ENCODE measurements at places on chromosomes 4 and X.

- DNase-seq: no peak
These were observed 27.0 kb downstream of the AR start for GRCh38 chrX:67570839-67571238.

DNA sequence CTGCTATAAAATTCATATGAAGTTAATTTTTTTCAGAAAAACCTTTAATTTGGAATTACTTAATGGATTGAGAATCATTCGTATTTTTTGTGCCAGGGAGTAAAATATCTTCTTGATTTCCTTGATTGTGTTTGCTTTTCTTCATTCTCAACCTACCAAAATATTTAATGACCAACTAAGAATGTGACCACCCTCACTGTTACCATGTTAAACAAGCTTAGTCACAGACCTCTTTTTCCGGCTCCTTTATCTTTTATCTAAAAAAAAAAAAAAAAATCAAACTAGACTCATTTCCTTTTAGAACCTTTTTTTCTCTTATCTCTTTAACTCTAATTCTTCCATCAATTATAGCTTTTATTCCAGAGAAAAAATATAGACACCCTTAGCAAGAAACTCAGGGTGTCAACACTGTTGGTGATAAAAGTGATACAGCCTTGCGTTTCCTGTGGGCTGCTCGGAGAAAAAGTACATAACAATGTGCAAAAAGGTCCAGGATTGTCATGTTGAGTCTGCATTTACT lies 20.6 kb upstream of the HPGDS start:
- DNase-seq: no peak

DNA sequence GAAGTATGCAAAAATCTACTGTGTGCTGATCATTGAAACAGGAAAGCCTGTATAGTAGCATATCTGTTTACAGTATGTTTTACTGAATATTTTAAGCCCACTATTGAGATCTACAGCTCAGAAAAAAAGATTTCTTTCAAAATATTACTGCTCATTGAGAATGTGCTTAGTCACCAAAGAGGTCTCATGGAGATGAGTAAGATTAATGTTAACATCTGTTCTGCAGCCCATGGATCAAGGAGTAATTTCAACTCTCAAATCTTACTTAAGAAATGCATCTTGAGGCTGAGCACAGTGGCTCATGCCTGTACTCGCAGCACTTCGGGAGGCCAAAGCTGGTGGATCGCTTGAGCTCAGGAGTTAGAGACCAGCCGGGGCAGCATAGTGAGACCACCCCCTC lies 3.3 kb downstream of the RNF4 start:
- no peak for DNase-seq

DNA sequence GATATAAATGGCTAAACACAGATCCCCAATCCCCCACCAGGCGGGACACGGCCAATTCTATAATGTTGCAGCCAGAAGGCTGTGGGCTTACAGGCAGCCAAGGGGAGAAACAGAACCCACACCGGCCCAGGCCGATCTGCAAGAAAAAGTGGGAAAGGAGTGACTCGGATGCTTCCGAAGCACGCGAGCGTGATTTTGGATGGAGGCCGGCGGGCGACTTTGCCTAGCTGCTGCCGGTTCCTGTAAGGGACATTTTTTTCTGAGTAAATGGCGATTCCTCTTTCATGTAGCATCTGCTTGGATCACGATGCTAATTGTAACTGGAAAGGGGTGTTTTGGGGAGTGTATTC lies 470.2 kb downstream of the PCDH19 start:
- DNase-seq: no peak

DNA sequence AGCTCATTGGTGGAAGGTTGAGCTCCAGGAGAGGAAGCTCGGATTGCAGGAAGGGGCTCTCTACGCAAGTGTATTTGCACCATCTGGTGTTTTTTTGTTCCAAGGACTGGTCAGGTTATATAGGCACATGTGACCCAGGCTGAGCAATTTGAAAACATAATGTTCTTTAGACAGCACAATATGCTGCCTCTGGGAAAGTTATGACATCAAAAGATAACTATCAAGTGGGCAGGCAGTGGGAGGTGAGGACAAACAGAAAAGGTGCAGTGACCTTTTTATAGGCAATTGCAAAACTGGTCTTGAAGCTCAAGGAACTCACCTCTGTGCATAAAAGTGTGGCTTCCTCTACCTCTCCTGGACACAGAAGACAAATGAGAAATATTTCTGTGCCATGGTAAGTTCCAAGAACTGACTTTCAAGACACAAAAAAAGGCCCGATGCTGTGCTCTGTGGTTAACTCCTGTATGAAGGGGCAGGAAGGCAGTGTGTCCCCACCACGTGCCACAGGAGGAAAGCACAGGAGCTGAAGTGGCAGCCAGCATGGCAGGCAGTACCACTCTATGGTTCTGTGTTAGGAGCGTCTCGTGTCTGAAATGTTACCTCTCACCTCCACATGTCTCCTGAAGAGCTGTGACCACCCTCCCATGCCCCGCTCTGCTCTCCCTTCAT lies 128.6 kb downstream of the SHROOM3 start:
- DNase-seq: no peak

- DNase-seq: no peak
These were observed 1085.6 kb upstream of the TENM3 start for GRCh38 chr4:181157647-181158046.

- DNase-seq: no peak
These were observed 565.6 kb upstream of the TENM3 start for GRCh38 chr4:181677621-181678020.

DNA sequence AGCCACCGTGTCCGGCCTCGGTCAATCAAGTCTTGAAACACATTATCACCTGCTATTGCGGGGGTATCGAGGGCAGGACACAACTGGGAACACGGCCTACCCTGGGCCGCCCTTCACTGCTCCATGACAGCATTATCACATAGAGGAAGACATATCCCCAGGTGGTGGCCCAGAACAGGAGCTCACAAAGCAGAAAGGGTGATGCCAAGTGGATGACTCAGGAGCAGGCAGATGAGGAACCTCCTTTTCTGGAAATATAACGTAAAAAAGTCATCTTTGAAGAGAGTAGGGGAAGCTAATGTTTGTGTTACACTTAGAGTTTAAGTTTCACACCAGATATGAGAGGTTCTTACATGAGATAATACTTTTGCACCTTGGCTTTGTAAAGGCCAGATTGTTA lies 5.3 kb upstream of the SUPT20HL1 start:
- DNase-seq: no peak

DNA sequence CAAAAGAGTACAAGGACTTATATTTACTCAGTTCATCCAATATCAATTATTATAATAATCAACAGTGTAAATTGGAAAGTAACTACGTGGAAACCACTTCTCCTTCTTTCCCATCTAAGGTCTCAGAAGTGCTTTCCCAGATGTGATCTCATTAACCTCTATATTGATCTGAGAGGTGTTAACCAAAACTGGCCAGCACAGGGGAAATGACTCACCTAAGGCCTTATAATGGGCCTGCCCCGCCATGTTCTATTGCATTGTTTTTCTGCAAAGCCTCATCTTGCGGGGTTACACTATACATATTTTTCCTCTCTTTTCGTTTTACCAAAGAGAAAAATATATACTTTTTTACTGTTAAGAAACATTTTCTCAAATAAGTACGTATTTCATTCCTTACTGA lies 20.5 kb downstream of the RAB40A start:
- no peak for DNase-seq

- DNase-seq: no peak
These were observed 1015.7 kb downstream of the TECRL start for GRCh38 chr4:63393544-63393943.

GRCh38 chr4:147844781-147845180 lies 112.9 kb downstream of the ARHGAP10 start:
- no peak for DNase-seq

- DNase-seq: peak; percentile 15
These were observed 9.3 kb downstream of the CETN2 start for GRCh38 chrX:152821145-152821765.

DNA sequence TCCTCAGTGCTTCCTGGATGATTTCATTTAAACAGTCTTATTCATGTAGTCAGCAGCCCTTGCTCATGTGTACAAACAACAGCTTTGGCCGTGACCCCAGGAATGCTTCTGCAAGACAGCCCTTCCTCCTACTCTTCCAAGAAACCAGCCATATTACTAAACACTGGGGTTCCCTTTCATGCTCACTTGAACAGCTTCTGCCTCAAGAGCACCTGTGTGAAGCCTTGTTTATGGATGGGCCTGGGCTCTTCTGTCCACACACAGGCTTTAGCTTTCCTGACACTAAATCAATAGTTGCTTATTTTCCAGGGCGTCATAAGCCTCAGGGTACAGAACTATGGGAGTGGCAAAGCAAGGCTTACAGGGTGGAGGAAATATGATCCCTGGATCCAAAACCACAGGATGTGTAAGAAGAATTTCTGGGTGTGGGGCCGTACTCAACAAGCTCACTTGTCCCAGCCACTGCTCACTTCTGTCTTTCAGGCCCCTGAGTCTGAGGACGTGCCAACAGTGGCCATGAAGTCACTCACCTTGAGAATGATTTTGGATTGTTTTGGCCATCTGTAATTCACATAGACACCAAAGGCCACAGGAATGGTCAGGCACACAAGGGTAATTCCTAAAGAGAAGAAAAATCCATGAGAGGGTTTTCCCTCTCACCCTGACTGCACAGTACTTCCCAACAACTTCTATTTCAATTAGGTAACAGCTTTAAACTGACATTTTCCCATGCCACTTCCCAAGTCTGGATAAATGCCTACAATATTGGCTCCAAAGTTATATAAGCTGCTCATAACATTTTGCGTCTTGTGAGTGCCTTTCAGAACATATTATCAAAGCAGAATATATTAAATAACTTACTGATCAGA lies 17.7 kb downstream of the SLC10A6 start:
- no peak for DNase-seq

DNA sequence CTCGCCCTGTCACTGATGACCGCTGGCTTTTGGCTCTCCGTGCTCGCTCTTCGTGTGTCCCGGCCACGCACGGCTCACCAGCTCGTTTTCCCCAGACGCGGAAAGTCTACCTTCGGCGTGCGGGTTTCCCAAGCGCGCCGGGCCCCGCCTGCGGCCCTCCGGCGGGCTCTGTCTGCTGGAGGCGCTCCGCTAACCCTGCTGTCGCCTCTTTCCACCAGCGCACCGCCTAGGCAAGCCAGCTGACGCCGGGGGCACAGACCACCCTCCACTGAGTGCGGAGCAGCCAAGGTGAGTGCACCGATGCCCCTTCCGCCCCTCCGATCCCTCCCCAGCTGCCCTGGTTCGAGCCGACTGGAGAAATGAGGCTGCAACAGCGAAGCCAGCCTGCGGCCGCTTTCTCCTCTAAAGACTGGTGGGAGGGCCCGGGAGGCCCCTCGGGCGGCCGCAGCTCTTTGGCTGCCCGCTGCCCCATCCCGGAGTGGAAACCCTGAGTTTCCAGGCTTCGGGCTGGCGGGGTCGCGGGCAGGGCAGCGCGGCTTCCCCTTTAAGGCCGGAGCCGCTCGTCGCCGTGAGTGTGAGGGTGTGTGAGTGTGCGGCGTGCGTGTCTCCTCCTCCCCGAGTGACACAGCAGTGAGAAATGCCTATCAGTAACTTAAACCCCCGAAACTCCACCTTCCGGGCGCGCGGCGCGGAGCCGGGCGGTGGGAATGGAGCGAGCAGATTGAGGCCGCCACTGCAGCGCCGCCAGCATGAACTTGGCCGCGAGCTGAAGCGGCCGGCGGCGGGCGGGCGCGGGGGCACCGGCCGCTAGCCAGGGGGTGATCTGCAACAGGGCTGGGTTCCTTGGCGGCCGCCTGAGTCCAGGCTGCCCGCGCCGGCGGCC lies at the start of gene MAMLD1:
TSS of gene MAMLD1 (plus strand) at position 719 of the 883 bp plus-strand sequence. CDS start 82,200 bp downstream, outside the sequence.
- peak; percentile 32 for DNase-seq

- no peak for DNase-seq
These were observed 287.4 kb downstream of the CRLF2 start for GRCh38 chrX:925094-925493.

DNA sequence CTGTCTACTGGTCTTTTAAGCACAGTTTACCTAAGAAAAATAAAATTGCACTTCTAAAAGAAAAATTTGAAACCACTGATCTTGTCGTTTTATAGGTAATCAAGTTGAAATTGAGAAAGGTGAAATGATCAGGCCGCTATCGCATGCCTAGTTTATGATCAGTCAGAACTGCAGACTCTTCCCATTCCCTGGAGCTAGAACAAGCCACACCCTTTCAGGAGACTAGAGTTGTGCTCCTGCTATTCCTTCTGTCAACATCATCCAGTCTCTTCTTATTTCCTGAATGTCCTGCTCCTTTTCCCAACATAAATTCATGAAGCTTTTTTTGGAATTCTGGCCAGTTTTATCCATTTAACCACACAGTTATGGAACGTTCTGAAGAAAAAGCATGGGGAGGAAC lies 135.1 kb downstream of the SLC7A11 start:
- no peak for DNase-seq

DNA sequence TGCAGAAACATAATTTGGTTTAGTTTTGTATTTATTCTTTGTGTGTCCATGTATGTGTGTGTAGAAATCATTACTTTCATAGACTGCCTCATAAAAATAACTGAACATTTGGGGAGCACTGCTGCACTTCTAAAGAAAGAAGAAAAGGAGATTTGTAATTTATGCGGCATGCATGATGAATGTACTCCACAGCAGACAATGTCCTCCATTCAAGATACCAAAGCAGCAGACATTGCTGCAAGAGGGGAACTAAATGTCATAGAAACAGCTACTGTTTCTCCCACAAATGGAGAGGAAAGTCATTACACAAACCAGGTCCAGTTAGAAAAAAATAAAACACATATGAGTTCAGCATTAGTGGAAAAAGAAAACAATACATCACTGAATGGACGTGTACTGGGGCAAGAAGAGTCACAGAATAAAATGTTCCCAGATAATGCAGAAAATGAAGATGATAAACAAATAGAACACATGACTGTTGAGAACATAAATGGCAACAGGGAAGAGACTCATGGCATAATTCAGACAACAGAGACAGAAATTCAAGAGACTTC lies 2.6 kb downstream of the DTHD1 start:
- DNase-seq: no peak

- DNase-seq: no peak
These were observed 70.1 kb upstream of the CLCN4 start for GRCh38 chrX:10086676-10087075.

GRCh38 chr4:57103051-57103450 lies 7.1 kb downstream of the IGFBP7 start:
- DNase-seq: no peak

- no peak for DNase-seq
These were observed 40.7 kb upstream of the GPC3 start for GRCh38 chrX:134025986-134026545.

DNA sequence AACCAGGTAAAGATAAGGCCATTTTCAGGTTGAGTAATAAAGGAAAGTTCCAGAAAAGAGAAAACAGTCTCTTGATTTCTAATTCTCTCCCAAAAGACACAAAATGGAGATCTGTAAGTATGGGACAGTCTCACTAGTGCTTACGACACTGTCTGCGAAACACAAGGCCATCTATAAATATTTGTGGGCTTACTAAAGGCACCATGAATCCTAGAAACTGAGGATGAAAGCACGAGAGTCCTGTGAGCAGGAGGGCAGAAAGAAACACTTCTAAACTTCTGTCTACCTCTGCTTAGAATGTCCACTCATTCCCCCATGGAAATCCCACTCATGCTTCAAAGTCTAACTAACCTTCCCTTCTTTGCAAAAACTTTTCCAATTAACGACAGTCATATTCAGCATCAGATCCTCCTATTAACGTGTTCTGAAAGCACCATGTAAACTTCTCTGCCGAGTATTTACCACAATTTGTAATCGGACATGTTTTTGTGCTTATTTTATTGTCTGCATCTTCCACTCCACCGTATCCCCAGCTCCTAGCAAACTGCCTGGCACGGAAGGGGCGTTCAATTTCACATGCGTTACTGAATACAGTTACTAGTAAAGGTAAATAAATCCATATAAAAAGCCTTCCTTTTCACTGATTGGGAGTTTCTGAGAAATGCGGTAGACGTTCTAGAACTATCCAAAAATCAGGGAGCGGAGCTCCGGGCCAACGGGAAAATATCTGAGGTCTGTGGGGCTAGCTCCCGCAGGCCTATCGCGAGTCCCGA lies 665 bp downstream of the PSMD10 start:
- no peak for DNase-seq
